ENCODE measurements at places on chromosomes 3 and 15. TPM values are rescaled to one million over a fixed set of nuclear protein-coding genes. Genes with fewer than 3 reads are reported as not detected.

- DNase-seq, result no peak
- no peak overlapping the region for H3K4me3 ChIP-seq
- H3K27me3 ChIP-seq, result no peaks in the 10 kb centered on the region
- no peaks in the 10 kb centered on the region for H3K36me3 ChIP-seq
Observed at GRCh38 chr15:27805261-27806220, 293.6 kb downstream of the OCA2 start.

- H3K27ac ChIP-seq, result peak overlapping the region; percentile 47
- H3K4me1 ChIP-seq, result peaks cover 13% of the 10 kb centered on the region
- no peak for DNase-seq
- H3K4me3 ChIP-seq, result no peak overlapping the region
- no peaks in the 10 kb centered on the region for H3K27me3 ChIP-seq
Observed at GRCh38 chr15:62141643-62142588, 23.2 kb downstream of the C2CD4B start.

DNA sequence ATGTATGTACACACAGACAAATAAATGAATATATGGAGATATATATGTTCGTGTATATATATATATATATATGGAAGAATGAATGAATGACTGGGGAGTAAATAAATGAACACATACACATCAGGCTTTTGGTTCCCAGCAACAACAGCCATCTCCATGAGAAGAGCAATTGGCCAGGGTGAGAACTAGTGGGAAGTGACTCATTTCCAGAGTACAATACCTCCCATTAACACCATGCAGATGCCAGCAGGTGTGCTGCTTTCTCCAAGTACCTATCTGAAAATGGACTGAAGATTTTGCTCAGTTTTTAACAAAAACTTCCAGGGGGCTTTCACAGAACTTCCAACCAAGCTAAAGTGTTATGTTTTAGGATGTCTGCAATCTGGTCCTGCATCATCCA is 179.8 kb upstream of the SLC2A2 start:
- no peak for DNase-seq
- H3K4me3 ChIP-seq, result no peak overlapping the region
- H3K27ac ChIP-seq, result no peak overlapping the region
- no peaks in the 10 kb centered on the region for H3K27me3 ChIP-seq

DNA sequence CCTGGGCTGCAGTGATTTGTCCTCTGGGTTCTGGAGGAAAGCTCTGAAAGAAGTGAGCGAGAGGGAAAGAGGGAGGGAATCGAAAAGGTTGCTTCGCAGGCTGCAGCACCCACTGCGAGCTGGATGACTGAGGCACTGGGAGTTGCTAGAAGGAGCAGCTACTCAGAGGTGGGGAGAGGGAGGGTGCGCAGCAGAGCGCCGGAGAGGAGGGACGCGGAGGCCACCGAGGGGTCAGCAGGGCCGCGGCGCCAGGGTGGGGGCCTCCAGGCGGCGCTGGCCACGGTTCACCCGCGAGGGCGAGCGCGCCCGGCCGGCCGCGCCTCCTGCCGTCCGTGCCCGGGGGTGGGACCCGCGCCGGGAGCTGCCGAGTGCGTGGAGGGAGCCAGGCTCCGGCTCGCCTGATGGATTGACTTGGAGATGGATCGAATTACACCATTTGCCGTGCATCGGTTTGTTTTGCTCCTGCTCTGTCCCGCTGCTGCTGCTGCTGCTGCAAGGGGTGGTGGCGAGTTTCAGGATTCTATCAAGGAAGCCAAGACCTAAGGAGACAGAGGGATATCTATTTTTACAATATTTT is at the start of gene SEMA6D:
Gene SEMA6D (plus strand): TSS at position 470 of the 577 bp plus-strand sequence. CDS start 42,294 bp downstream, outside the sequence.
- no peak for DNase-seq
- H3K36me3 ChIP-seq, result no peaks in the 10 kb centered on the region
- H3K4me1 ChIP-seq, result peaks cover 2% of the 10 kb centered on the region
- peaks cover 54% of the 10 kb centered on the region for H3K27me3 ChIP-seq

DNA sequence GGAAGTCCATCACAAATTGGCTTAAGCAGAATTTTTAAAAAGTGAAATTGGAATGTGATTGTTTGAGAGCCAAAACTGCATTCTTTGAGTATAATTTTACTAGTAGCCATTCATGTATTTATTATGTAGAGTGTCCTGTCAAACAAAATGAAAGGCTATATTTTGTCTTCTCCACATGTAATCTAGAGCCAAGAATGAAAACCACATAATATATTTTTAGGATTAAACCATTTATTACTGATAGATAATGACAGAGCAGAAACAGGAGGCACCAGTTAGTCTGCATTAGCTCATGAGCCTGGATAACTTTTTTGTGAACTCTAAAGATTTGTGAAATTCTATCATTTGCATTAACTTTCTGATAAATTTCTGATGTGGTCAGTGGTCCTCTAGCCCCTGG is 130.2 kb downstream of the FILIP1L start:
- no peak overlapping the region for H3K27ac ChIP-seq
- H3K4me3 ChIP-seq, result no peak overlapping the region
- no peaks in the 10 kb centered on the region for H3K4me1 ChIP-seq

DNA sequence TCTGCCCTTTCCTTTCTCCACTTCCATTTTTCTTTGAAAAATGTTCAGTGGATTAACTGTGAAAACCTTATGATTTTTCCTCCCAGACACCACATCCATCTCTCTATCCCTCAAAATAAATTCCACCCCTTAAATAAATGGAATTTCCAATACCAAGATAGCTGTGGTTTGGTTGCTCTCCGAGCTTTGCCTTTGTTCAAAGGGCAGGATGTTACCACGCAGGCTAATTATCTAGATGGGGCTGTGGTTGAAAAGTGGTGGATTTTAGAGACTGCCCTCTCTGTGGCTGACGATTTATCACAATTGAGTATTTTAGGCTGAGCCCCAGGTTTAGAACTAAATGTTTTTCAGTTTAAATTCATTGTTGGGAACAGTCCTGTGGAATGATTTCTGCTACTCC is 36.9 kb upstream of the CMSS1 start:
- H3K27ac ChIP-seq, result no peak overlapping the region
- DNase-seq, result no peak
- H3K4me1 ChIP-seq, result no peaks in the 10 kb centered on the region
- H3K27me3 ChIP-seq, result peaks cover 33% of the 10 kb centered on the region
- H3K4me3 ChIP-seq, result no peak overlapping the region

DNA sequence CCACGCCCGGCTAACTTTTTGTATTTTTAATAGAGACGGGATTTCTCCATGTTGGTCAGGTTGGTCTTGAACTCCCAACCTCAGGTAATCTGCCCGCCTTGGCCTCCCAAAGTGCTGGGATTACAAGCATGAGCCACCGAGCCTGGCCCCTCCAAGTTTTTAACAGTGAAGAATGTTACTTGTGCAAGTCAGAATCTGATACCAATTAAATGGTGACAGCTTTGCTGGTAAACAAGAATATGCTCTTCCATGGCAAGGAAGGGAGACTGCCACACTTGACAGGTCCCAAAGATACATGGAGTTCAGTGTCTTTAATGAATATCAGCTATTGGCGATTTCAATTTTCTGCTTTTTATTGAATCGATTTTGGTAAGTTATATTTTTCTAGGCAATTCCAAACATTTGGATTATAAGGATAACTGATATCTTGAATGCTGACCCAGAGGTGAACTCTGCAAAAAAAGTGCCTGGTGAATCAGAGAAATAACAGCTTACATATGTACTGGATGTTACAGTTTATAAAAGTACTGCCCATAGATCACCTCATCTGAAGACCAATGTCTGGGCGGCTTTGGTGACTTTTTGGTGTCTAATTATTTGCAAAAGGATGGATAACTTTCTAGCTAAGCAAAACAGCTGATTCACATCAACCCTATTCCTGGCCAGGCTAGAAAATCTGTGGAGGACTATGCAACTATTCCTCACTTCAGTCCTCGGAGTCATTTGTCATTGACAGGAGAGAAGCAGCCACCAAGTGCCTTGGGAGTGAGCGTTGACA is 1.2 kb downstream of the PARP16 start:
- peaks cover 19% of the 10 kb centered on the region for H3K36me3 ChIP-seq
- no peak for DNase-seq
- peaks cover 35% of the 10 kb centered on the region for H3K4me1 ChIP-seq
- H3K27ac ChIP-seq, result peak overlapping the region; percentile 78

DNA sequence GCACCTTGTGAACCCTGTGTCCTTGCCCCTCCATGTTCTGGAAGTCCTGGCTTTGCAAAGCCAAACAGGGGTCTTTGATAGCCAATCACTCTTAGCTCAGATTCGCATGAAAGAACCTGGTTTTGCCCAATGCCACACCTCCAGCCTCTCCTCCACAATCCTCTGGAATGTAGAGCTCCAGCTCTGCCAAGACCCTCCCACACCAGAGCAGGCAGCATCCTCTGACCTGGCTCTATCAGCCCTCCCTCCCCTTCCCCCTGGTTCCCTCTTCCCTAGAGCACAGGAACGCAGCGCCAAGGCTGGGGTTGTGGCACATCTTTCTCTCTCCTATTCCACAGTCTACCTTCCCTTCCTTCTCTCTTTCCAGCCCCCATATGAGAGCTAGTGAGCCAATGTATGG is 133.3 kb downstream of the RPLP1 start:
- H3K36me3 ChIP-seq, result no peaks in the 10 kb centered on the region
- peaks cover 7% of the 10 kb centered on the region for H3K4me1 ChIP-seq
- DNase-seq, result no peak
- H3K4me3 ChIP-seq, result no peak overlapping the region
- H3K27me3 ChIP-seq, result peaks cover 6% of the 10 kb centered on the region
- H3K27ac ChIP-seq, result no peak overlapping the region

DNA sequence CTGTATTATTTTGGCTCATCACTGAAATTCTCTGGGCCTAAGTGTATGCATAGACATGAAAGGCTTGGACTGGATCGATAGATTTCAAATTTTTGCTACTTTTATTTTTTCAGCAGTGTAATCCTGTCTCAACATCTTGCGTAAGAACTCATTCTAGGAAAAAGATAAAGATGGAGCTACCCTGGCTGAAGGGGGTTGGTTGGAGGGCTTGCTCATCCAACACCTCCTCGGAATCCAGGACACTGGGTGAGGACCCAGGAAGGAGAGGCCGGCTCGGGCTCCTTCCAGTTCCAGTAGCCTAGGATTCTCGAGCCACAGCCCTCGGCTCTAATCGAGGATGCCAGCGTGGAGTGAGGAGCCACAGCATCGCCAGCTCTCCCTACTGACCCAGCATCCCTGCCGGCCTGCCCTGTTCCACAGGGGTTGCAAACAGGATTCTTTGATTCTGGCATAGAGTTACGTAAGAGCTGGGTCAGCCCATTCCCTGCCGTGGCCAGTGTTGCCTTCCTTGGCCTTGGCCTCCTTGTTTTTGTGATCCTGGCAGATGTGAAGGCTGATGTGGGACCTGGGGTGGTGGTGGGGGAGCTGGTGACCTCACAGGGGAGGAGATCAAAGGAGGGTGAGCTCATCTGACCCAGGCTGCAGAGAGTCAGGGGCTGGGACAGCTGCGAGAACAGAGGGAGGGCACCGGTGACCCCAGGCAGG is 149.5 kb downstream of the ALDH1A2 start:
- no peak for DNase-seq

LRRK1 gene
- 1.1 TPM for total RNA-seq

DNA sequence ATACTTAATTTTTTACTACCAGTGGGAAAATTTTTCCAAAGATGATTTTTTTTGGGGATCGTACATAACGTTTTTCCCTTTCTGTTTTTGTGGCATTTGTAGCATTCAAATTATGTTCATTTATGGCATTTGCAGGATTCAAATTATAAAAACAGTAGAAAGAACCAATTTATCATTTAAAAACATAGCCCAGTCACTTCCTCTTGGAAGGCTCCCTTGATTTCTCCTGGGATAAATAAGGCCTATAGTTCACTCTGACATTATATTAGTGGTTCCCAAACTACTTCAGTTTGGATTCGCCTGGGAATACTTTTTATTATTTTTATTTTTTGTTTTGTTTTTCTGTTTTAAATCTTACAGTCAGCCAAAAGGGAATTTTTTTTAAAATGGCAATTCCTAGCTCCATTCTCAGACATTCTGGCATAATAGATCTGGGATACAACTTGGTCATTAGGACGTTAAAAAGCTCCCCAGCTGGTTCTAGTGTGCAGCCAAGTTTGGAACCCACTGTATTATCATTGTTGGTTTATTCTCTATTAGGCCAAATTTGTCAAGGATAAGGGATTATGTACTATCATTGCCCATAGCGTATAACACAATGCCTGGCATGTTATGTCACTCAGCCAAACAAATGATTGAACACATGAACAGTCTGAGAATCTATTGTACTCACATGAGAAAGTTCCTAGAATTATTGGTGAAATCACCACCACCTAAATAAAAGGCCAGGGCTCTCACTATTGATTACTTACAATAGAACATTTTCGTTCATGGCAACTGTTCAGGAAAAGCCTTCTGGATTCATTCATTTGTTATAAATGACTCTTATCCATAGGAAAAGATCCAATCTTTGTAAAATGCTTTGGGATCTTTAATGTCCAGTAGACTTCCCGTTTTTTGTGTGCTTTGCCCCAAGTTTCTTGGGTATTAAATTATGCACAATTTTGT is 28.9 kb downstream of the RARB start:
- no peak for DNase-seq
- H3K27me3 ChIP-seq, result peaks cover 1% of the 10 kb centered on the region
- peaks cover 2% of the 10 kb centered on the region for H3K4me1 ChIP-seq
- H3K4me3 ChIP-seq, result no peak overlapping the region

EFCC1 gene
- not detected for total RNA-seq

IMPG2 gene
- 0.18 TPM for total RNA-seq
